NCI-H226 (cell line): ENCODE measurements at places on chromosomes 6 and 20.

DNA sequence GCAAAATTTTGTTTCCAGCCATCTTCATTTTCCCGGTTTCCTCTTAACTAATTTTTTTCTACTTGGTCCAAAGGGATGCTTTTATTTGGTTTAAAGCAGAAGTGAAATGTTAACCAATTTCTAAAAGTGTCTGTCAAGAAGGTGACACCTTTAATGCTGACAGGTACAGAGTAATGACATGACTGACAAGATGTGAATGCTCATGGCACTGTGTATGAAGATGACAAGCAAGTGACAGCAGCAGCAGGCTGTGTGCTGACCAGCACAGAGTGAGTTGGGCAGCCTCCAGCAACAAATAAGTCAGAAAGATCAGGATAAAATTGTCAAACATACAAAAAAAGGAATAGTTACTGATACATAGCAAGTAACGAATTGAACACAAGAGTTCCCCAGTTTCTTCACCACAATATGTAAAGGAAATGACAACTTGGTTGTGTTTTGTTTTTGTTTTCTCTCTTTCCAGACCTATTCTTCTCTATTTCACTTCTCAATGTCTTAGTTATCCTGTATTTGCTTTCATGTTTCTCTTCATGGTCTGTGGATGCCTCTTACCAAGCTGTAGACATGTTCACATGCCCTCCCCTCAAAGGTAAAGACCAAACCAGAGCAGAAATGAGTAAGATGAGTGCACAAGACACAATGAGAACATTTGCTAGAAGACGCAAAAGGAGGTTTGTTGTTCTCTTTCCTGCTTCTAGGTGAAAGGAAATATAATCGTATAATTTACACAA is 174.9 kb downstream of the FRK start:
- DNase-seq: no peak

DNA sequence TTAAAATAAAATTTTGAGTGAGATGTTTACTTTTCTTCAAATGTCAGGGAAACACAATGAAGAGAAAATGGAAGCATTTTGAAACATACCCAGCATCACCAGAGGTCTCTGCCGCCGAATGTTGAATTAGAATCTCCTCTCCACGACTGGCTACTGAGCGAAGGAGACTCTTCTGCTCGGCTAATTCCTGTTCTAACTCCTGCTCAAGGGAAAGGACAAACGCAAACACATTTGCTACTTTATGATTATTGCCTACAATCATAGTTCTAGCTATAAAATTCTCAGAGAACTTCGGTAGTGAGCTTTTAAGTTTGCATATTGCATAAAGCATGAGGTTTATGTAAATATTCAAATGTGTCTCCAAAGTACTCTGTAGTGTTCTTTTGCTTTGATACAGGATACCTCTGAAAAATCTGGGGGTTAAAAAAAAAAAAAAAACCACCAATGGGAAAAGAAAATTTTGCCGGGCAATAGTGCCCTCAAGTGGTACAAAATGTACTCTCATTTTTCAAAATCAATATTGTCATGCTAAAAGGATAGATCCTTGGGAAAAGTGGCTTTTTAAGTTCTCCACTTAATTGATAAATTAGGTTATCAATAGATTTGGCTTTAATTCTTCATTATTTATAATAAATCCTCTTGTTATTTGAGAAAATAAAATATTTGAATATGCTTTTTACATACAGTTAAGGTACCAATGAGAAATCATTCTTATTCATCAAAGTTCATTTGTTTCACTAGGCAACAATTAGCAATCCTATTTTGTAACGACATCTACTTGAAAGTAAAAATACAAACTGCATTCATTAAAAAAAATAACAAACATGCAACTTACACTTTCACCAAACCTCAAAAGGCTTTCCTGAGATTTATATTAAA is 369.0 kb downstream of the SYNE1 start:
- DNase-seq: no peak

GRCh38 chr20:39829661-39830060 is 859.4 kb downstream of the MAFB start:
- DNase-seq: no peak

GRCh38 chr20:2833761-2834160 is 6.7 kb downstream of the PCED1A start:
- DNase-seq: no peak

GRCh38 chr6:143600821-143601220 is 76.9 kb upstream of the PHACTR2 start:
- DNase-seq: no peak
